ENCODE measurements at places on chromosomes 4 and X.

GRCh38 chr4:76733068-76733771 is 164.7 kb downstream of the SOWAHB start:
- no peak for DNase-seq

DNA sequence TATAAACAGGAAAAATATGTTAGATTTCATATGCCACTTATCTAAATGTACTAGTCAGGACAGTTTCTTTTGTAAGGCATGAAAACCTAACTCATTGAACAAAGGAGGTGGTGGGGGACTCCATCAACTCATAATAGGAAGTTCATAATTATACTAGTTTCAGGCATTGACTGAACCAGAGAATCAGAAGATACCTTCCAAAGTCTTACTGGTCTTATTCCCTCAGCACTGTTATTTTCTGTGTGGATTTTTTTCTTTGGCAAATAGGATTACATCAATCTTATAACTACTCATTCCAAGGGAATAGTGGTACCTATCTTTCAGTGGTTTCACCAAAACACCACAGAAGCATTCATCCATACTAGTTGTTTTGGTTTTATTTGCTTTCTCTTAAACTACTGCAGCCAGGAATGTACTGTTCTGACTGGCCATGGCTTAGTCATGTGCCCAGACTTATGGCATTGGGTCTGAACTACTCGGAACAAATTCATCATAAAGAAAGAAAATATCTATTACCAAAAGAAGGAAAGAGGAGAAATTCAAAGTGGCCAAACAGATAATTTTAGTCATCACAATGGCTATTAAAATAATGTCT is 273.9 kb downstream of the ARAP2 start:
- no peak for DNase-seq

GRCh38 chr4:152374153-152374552 is 161.7 kb downstream of the FBXW7 start:
- DNase-seq = no peak

DNA sequence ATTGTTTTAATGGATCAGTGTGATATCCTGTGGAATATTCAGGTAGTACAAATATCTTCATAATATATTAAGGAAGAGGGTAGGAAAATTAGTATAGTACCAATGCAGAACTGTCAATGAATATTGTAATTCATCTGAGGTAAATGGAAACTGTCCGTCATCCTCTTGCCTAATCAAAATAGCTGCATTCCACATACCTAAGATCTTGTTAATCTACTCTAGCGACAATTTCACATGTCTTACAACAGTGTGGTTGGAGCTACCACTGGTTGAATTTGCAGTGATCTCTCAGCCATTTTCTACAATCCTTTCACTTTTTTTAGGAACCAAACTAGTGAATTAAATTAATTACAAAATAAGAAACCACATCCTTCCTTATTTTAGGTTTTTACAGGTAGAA is 117.5 kb downstream of the PCDH18 start:
- DNase-seq = no peak

DNA sequence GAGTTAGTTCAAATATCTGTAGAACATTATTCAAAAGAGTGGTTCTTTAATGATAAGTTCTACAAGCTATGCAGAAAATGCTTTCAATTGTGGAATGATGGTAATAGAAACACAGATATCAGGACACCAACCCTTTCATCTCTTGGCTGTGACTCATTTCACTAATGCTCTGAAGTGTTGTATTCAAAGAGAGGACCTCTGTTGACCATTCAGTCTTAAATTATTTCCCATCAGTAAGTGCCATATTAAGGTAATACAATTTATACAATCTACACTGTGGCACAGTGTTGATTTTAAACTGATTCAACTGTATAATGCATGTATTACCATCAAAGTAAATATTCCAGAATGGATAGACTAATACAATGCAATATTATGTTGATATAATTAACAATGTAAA is 289.0 kb upstream of the ADGRL3 start:
- DNase-seq = no peak

GRCh38 chrX:13284570-13284969 is 35.3 kb downstream of the ATXN3L start:
- no peak for DNase-seq

GRCh38 chrX:151920101-151920500 is 7.4 kb downstream of the MAGEA4 start:
- DNase-seq = no peak

DNA sequence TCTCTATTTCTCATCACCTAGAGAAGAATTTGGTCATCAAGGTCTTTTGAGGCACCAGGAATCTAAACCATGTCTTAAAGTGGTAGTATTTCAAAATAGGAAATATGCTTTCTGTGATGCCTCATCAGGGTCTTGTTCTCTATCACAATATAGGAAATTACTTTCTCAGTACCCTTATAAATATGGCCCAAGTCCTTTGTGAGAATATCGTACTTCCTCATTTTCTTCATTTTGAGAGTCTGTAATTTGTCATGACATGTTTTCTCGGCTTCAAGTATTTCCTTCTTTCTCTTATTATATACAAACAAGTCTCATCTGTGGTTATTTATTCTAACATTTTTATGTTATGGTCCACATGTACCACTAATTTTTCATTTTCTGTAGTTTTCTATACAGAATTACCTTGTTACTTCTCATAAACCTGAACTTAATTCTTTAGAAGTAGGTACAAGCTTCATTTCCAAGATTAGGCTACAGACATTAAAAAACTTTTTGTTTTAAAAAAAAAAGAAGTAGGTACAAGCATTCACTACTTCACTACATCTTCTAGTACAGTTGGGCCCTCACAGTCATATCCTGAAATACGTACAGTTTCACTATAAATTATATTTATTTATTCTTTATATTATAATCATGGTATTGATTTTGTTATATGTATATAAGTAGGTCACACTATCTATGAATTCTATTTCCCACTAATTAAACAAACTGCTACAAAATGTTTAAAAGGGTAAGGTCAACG is 54.4 kb downstream of the KLHL13 start:
- DNase-seq = no peak

GRCh38 chr4:95086551-95086950 is 328.8 kb downstream of the BMPR1B start:
- DNase-seq = no peak

DNA sequence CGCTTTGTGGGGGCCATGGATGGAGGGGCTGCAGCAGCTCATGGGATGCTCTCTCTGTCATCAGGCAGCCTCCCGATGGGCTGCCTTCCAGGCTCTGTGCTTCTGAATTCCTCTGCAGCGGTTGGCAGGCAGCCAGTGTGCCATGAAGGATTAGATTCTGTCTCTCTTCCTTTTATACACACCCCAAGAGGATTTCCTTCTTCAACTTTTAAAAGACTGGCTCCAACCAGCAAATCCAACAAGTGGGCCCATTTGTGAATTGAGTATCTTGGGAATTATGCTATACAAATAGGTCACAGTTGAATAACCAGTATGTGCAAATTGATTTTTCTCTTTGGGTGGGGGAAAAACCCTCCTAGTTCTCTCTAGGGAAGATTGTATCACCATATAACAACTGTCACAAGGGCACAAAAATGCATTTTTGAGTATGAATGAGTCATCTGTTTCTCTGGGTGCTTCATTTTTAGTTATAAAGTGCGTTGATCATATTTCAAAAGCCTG is 96.8 kb upstream of the FAT1 start:
- no peak for DNase-seq

DNA sequence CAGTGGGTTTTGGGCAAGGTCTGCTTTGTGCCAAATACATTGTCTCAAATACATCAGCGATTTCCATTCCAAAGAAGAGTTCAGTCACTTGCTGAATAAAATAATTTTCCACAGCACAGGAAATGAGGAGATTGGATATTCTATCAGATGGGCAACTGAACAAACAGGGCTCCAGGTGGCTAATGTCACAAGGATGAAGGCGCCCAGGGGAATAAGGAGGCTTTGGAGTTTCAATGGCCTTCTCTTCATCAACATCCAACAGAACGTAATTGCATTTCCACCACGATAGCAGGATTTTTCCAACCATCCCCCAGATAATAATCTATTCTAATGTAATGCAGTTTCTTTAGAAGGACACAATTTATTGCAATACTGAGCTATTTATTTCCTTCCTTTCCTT is 104.7 kb upstream of the KLHL13 start:
- no peak for DNase-seq

GRCh38 chr4:83197555-83198235 is 83.2 kb upstream of the PLAC8 start:
- no peak for DNase-seq

- DNase-seq = no peak
Measured at GRCh38 chrX:130556951-130557350, 155.2 kb downstream of the RBMX2 start.

- DNase-seq = no peak
Measured at GRCh38 chr4:53608242-53608641, 17.0 kb upstream of the LNX1 start.

DNA sequence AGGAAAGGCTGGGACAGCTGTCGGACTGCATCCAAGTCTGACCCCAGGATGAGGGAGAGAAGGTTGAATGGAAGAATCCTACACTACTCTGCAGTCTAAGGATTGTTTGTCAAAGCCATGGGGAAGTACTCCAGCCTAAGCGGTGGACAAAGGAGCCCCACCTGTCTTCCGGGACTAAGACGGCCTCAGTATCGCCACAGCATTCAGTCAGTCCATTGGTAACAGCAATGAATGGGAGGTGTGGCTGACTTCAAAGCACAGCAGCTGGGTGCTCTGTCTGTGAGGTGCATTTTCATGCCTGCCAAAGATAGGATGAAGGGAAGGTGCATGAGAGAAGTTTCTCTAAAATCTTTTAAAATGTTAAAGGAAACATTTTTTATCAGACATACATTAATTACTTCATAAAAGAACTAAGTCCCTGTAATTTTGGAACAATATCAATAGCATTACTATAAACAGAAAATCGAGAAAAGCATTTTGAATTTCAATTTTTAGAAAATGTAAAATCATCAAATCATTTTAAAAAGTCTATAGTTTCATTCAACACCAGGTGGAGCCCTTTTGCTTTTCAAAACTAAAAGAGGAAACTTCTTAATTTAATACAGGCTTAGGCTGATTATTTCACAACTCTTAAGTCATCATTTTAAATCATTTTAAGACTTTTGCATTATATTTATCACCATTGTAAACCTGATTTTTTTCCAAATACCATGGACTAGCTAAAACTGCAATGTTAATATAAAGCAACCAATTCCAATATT is 27.6 kb upstream of the INTU start:
- no peak for DNase-seq

All from activated gamma-delta T cell treated with anti-CD3 and anti-CD28 coated beads, Interleukin-2, amount 50 U/mL, for 16 hours (primary cell).